Activated T-cell treated with anti-CD3 and anti-CD28 coated beads, Interleukin-2, amount 50 U/mL, for 4 hours (primary cell): ENCODE measurements at places on chromosomes 5 and 9. TPM values are rescaled to one million over a fixed set of nuclear protein-coding genes. Genes with fewer than 3 reads are reported as not detected.

- DNase-seq: no peak
These were observed 27.5 kb upstream of the GLIPR2 start for GRCh38 chr9:36109071-36109470.

DNA sequence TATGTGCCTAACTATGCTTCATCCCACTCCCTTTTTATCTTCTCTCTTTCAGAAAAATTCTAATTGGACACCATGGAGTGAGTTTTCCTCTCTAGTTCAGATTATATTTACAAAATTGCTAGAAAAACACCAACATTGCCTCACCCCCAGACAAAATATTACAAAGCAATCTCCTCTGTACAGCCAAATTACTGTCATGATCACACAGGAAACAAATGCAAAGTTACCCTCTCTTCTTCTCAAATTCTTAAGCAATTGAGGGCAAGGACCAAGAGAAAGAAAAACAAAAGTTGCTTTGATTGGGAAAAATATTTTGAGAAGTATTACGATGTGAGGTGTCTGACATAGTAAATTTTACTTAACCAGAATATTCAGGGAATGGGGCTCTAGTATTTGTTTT is 30.8 kb upstream of the ABCA1 start:
- no peak for DNase-seq

PCDHGA3 gene
- not detected for total RNA-seq

GRCh38 chr9:92962303-92962649 is 15.0 kb downstream of the FGD3 start:
- no peak for DNase-seq

DNA sequence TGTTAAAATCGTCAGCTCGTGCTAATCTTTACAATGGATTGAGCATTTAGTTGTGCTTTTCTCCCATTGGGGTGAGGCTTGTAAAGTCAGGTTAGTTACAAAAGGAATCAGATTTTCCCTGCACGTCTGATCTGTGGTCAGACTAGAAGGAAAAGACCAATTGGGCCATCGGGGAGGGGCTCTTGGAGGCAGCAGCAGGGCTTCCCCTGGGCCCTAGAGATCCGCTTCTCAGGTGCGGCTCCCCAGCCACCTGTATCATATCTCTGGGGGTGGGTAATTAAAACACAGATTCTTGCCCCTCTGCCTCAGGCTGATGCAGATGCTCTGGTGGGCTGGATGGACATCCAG is 200.3 kb downstream of the HSPA4 start:
- DNase-seq: no peak

DNA sequence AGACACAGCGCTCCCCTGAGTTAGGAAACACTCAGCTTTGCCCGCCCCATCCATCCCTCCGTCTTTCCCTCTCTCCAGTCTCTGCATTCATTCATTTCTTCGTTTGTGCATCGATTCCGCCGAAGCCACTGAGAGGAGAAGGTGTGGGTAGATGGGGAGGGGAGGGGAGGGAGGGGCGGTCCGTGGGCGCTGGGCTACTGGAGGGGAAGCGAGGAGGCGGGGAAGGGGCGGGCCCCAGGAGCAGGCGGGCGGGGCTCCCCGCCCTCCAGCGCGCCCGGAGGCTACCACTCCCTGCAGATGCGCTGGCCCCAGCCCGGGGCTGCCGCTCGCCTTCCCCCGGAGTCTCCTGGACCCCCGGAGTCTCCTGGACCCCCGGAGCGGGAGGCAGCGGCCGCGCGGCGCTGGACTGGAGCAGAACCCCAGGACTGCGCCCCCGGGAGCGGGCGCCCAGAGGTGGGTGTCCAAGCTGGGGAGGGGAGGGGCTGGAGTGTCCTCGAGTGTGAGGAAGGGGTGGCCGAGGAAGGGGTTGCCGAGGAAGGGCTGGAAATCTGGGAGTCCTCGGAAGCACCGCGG is 159.5 kb downstream of the C9orf152 start:
- peak; percentile 72 for DNase-seq

ROR2 gene
- total RNA-seq: 0.16 TPM

GRCh38 chr5:98614341-98614740 is 159.1 kb upstream of the RGMB start:
- DNase-seq: no peak

- DNase-seq: no peak
These were observed 290.6 kb downstream of the PIK3R1 start for GRCh38 chr5:68505917-68506860.

GRCh38 chr9:135394131-135394530 is 85.5 kb upstream of the PPP1R26 start:
- no peak for DNase-seq

GRCh38 chr9:69273161-69273560 is 51.9 kb upstream of the ENTREP1 start:
- DNase-seq: no peak

- no peak for DNase-seq
These were observed 6.2 kb downstream of the OR2S2 start for GRCh38 chr9:35951736-35952135.

DCANP1 gene
- total RNA-seq: not detected

- DNase-seq: no peak
These were observed 186.3 kb downstream of the MARCHF11 start for GRCh38 chr5:15993334-15993733.

QRFP gene
- total RNA-seq: not detected

SLC4A9 gene
- total RNA-seq: not detected

- DNase-seq: no peak
These were observed 16.1 kb downstream of the MACROH2A1 start for GRCh38 chr5:135382981-135383380.

TSLP gene
- 0.21 TPM for total RNA-seq

- no peak for DNase-seq
These were observed 854 bp upstream of the ARL15 start for GRCh38 chr5:54311176-54311677.

GRCh38 chr9:3750321-3750720 is 224.5 kb upstream of the RFX3 start:
- no peak for DNase-seq

- DNase-seq: no peak
These were observed 329.3 kb downstream of the ENC1 start for GRCh38 chr5:74310997-74311930.

GRCh38 chr9:110261632-110262031 is 5.3 kb upstream of the TXN start:
- no peak for DNase-seq

DNA sequence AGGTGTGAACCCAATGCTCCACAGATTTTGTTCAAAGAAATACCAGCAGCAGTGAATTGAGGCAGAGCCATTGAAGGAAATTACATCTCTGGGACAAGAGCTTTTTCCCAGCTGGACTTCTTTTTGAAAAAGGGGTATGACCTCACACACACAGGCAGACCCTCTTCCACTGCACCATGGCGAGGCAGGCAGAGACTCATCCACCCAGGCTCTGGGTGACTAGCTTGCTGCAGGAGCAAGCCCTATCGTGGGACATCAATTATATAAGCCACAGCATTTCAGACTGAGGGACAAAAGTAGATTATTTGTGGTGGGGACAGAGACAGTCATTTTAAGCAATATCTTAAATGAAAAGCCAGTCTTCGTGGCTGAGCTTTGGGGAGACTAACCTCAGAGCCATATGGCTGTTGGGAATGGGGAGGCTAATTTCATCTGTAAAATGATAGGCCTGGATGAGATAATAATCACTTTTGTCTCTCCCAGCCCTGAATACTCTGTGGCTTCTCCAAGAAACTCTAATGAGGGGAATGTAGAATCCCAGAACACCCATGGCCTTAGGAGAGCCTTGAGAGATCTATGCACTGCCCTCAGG is 113.1 kb upstream of the TNC start:
- DNase-seq: no peak

DNA sequence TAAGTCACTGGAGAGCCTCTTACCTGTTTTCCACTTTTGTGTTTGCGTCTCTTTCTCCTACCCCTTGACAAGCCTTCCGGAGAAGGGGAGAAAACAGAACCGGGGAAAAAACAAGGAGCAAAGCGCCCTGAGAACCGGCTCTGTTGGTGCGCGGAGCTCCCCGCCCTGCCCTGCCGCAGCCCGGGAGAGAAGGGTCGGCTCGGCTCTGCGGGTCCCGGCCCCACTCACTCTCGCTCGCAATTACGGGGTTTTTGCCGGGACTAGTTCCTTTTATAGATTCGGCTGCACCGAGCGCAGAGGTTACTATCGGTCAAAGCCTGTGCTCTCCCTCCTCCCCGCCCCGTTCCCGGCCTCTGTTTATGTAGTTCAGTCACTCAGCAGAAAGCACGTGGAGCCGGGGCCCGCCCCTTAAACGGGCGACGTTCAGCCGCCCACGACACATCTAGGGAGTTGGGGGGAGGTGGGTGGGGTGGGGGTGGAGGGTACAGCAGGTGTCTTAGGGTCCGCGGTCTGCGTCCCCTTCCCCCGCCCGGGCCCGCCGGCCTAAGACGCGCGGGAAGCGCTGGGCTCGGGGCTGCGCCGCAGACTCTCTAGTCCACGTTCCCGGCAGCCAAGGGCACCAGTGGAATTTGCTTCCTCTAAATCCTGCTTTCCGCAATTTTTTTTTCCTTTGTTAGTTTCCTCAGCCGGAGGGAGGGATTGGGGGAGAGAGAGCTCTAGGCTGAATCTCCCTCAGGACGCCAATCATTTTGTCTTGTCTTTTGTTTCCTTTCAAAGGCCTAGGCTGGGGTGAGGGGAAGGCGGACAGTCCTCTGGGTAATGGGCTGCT is at the start of gene ABCA1:
Gene ABCA1, minus strand, starts transcription at position 244 of the 829 bp plus-strand sequence. CDS start 24,476 bp downstream, outside the sequence.
- peak; percentile 64 for DNase-seq

NR2F1 gene
- total RNA-seq: 0.10 TPM

- DNase-seq: no peak
These were observed 139.1 kb downstream of the PLPPR1 start for GRCh38 chr9:101167490-101168134.

- no peak for DNase-seq
These were observed 247.9 kb downstream of the BNC2 start for GRCh38 chr9:16622541-16622940.
